Stimulated activated CD8-positive, alpha-beta memory T cell treated with anti-CD3 and anti-CD28 coated beads, Interleukin-2, amount 100 ng/mL, for 1 hour (primary cell): ENCODE measurements at places on chromosomes 4 and X.

DNA sequence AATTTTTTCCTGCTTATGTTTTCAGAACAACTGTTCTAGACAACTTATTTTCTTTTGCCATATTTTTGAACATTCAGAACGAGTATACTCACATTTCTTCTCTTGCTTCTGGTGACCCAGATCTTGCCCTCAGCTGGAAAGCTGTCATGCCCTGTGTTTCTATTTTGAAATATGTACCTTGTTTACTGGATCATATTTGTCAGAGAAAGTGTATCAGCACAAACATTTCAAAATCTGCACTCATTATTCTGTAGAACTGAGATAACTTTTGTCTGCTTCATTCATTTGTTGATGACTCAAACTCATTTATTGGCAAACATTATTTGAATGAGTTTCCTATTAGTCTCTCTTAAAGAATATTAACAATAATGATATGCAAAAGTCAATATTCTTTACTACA lies 46.2 kb upstream of the FAM9A start:
- no peak for DNase-seq

DNA sequence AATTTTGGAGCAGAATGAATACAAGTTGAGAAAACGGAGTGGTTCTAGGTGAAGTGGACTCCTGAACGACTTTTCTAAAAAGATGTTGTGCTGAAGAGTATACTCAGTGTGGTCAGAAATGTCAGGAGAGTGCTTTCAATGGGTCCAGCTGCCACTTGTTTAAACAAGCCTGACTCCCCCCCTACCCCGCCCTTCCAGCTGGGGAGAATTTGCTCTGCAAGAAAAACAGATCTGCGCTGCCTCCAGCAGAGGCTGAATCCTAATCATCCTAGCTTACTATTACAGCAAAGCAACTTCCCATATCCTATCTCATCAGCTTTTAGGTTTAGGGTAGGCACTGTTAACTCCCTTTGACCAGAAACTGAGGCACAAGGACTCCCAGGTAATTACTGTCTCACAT lies 1.9 kb downstream of the MAP3K15 start:
- DNase-seq = no peak

DNA sequence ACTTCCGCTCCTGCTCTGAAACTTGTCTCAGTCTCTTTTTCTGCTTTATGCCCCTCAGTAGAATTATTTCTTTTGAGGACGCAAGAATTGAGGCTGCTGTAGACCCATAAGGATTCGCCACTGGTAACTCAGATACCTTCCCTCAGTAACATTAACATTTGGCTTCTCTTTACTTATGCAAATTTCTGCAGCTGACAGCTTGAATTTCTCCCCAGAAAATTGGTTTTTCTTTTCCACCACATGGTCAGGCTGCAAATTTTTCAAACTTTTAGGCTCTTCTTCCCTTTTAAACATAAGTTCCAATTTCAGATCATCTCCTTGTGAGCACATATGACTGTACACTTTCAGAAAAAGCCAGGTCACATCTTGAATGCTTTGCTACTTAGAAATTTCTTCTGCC lies 839.3 kb upstream of the GRIA3 start:
- no peak for DNase-seq

DNA sequence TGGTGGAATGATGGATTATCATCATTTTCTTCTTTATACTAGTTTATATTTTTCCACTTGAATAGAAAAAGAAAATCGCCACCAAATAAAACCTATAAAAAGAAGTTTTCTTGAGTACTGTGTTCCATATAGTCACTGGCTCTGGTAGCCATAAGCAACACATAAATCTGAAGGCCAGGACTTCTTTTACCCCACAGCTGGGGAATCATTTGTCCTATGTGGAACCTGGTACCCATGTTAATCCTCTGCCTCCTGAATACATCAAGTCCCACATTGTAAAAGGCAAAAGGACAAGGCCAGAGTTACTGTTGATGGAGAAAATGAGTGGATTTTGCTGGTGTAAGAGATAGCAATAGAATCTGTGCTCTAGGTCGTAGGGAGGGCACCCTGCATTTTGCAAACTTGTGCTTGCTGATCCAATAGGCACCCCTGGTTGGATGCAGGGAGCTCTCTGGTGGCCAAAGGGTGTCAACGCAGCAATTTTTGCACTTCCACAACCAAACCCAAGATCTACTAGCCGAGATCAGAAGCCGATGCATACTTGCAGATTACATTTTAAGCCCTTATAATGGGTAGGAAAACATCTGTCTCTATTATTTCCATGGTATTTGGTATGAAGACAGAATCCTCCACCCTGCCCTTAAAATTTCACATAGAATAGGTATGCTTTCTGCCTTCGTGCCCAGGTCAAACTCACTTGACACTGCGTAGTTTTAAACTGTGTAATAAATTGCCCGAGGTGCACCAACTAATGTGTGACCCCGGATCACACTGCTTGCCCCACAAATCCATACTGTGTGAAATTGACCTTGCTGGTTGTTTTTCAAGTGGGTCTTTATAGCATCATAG lies 146.2 kb upstream of the SCML1 start:
- DNase-seq = no peak

GRCh38 chr4:147843162-147843561 lies 111.3 kb downstream of the ARHGAP10 start:
- DNase-seq = no peak

- no peak for DNase-seq
Measured at GRCh38 chr4:7772711-7773385, 166.8 kb downstream of the AFAP1 start.

DNA sequence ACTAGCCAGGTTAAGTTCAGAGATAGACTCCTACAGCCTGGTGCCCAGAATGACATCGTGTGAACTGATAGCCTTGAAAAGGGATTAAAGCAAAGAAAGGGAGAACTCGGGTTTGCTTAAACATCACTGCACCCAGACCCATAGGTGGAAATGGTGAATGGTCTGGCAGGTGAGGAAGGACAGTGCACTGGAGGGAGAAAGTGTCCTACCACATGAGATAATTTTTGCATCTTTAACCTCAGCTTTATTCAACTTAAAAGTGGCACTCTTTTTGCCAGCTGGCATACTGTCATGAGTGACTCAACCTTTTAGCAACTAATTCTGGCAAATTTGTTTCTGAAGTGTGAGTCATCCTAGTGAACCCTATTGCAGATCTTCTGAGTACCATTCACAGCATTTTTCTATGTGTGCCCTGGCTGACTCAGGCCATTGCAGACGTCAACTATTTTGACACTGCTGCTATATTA lies 53.0 kb upstream of the DAPP1 start:
- no peak for DNase-seq

DNA sequence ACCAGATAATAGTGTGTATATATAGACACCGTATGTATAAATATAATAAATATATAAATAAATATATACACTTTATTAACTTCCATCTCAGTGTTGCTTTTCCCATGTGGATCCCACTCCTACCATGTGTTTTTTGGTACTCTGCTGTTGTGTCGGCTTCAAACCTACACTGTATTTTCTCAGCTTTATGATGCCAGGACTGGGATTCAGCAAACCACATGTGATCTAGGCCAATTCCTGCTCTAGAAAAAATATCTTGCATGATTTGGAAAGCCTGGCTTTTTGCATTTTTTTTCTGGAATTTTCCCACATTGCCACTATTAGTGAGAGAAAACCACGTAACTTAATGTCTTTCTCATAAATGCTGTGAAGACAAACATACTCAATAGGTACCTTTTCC lies 55.8 kb downstream of the POLR2B start:
- DNase-seq = no peak
